ENCODE measurements at places on chromosomes 3 and 15.

DNA sequence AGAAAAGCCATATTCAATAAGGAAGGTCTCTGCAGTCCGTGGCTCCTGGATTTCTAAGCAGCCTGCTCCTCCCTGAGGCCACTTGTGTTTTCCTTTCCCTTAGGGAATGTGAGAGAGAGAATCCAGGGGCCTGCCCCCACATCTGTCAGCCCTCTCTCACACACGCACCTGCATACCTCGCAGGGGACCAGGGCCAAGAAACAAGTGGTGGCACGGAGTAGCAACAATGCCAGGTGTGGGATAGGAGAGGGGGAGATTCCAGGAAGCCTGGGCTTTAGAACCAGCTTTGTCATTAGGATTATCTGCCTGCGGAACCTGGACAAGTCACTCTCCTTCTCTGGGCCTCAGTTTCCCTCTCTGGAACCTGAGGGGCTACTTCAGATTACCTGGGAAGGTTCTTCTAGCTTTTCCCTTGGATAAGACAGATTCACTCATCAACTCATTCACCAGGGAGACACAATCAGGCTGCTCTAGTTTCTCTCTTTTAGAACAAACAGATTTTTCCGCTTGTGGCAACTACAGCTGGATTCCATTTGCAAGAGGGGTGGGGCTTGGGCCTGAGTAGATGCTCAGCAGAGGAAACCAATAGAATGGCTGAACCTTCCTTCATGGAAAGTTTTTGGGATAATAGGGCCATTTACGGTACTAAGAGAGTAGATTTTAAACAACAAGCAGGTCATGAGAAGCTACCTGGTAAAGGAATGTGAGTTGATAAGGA, 19.5 kb downstream of the BCL6 start:
- no peak for DNase-seq

GRCh38 chr3:10855871-10856662, 40.0 kb downstream of the SLC6A11 start:
- DNase-seq = no peak

DNA sequence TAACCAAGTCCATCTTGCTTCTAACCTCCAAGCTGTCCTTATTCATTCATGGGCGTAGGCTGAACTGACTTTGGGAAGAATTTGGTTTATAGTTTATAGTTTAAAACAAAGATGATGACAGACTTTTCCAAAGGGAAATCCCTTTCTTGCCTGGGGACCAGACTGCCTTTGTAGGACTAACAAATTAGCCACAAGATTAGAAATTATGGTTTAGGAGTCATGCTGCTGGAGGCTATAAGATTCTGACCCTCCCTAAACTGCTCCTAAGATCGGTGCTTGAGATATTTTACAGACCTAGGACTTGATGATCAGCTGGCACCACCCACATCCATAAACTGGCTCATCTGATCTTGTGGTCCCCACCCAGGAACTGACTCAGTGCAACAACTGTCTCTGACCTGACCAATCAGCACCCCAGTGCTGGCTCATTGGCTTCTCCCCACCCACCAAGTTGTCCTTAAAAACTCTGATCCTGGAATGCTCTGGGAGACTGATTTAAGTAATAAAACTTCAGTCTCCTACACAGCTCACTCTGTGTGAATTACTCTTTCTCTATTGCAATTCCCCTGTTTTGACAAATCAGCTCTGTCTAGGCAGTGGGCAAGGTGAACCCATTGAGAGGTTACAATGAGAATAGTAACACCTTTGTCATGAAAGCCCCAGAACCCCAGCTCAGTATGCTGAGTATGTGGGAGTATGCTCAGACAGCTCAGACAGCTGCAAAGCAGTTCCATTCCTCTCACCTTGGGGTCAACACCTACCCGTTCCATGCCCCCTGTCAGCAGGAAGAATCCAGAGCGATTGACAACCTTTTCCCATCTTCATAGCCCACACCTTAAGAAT, 51.6 kb upstream of the C15orf39 start:
- DNase-seq = no peak

DNA sequence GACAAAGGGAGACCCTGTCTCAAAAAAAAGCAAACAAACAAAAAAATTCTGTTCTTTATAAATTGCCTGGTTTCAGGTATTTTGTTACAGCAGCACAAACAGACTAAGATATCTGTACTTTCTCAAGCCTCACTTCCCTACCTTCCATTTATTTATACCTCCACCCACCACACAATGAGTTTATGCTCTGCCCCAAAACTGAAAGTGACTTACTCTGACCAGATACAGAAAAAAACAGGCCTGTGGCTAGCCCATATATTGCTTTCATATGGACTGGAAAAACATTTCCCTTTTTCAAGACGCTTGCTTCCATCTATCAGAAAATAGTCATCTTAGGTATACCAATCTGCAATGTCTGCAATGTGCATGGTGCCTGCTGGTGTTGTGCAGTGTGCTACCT, 8.7 kb upstream of the GPD1L start:
- DNase-seq = no peak

DNA sequence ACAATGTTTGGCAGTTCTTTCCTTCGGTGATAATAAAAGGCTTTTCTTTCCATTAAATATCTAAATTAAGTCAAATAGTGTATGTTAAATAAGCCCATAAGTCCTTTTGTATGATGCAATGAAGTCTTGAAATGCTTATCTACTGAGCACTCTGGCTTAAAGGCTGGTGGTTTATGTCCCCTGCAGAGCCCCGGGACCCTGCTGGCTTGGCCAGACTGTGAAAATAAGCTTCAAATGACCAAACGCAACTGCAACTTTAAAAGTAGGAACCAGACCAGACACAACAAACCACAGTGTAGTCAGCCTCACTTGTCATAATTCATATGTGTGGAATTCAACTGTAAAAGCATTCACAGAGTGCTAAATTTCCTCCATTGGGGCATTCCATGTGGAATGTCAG, 72.5 kb downstream of the FOXP1 start:
- no peak for DNase-seq

DNA sequence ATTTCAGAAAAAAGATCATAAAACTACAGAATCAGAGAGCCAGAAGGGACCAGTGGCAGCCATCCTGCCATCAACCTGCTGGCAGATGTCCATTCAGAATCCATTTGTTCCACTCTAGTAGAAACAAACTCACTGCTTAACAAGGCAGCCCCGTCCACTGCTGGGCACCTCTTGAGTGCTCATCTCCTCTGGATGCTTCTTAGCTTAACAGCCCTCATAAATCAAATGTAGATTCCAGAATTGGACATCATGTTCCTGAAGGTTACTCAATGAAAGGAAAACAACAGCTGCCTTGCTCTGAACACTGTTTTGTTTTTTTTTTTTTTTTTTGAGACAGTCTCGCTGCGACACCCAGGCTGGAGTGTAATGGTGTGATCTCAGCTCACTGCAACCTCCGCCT, 37.3 kb downstream of the ABCC5 start:
- no peak for DNase-seq

DNA sequence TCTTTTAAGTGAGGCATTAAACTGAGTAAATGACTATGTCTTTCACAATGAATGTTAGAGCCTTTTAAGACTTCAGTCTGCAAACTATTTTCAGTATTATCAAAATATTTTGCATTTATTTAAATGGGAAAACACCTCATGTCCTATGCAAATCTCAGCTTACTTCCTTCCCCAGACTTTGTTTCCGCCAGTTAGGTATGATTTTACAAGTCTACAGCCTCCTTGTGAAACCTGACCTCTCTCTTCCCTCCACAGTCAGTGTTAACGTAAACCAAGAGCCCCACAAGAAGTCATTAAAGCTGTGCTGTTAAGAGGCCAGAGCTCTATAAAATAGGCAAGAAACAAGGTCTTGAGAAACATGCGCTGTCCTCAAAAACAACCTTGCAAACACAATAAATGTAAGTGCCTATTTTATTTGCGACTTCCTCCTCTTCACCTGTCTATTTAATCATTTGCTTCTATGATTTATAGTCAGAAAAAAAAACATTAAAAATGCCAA, 48.3 kb downstream of the PRTG start:
- DNase-seq = no peak

DNA sequence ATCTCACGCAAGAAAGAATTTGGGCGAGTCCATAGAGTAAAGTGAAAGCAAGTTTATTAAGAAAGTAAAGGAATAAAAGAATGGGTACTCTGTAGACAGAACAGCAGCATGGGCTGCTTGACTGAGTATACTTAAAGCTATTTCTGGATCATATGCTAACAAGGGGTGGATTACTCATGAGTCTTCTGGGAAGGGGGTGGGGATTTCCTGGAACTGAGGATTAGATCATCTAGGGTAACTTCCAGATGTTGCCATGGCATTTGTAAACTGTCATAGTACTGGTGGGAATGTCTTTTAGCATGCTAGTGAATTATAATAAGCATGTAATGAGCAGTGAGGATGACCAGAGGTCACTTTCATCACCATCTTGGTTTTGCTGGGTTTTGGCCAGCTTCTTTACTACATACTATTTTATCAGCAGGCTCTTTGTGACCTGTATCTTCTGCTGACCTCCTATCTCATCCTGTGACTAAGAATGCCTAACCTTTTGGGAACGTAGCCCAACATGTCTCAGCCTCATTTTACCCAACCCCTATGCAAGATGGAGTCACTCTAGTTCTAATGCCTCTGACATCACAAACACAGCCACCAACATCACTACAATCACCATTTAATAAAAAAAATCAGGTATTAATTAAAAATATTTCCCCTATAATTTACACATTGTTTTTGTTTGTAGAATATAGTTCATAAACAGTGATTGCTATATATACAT, 890.7 kb upstream of the EPHA6 start:
- DNase-seq = no peak

DNA sequence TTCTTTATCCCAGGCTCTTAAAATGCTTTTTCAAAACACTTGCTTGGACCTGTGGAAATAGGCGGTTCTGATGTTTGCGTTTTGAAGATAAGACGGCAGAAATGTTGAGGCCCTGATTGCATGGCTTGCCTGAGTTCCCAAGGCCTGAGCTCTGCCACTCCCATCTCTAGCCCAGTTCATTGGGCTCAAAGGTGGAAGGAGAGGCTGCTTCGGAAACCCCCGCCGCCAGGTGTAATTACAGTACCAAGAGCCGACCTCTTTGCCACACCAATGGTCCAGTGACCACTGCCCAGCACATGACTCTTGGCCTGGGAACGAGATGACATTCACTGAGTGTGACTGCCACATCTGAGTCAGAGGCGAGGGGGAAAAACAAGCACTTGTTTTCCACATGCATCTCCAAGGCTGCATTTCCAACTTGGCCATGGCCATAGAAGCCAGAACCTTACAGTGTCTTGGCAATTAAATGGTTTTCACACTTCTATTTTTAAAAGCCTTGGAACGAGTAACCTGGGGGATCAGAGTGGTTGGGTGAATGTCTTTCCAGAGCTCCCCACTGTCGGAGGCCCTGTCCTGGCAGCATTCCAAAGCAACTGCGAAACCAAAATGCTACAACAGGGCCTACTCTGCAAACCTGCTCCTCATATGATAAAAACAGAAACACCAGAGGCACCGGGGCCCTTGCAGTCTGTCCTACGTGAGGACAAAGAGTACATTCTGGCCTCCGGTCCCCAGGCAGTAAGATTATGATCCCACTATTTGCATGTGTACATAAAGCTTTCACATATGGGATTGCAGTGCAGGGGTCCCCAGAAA, 63.8 kb upstream of the CGNL1 start:
- DNase-seq = no peak

- peak; percentile 46 for DNase-seq
These were observed 1.1 kb upstream of the FGF7 start for GRCh38 chr15:49421991-49422390.

DNA sequence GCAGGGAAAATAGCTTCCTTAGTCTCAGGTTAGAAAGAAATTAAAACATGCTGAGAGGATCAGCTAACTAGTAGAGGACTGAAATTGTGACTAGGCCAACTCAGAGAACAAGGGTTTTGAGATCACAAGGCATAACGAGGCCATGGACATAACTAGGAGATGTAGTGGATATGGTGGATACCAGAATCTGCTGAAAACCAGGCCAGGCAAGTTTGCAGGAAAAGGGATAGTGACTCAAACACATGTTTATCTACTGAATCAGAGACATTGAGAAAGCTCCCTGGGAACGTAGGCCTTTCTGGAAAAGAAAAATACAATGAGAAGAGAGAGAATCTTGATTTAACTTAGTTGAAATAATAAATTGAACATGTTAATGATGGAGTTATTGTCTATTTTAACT, 326.5 kb upstream of the GBE1 start:
- DNase-seq = no peak

- DNase-seq = no peak
These were observed 47.7 kb downstream of the FBLN2 start for GRCh38 chr3:13596426-13597205.

- DNase-seq = peak; percentile 11
These were observed 69.3 kb upstream of the RPL35A start for GRCh38 chr3:197880491-197881269.

DNA sequence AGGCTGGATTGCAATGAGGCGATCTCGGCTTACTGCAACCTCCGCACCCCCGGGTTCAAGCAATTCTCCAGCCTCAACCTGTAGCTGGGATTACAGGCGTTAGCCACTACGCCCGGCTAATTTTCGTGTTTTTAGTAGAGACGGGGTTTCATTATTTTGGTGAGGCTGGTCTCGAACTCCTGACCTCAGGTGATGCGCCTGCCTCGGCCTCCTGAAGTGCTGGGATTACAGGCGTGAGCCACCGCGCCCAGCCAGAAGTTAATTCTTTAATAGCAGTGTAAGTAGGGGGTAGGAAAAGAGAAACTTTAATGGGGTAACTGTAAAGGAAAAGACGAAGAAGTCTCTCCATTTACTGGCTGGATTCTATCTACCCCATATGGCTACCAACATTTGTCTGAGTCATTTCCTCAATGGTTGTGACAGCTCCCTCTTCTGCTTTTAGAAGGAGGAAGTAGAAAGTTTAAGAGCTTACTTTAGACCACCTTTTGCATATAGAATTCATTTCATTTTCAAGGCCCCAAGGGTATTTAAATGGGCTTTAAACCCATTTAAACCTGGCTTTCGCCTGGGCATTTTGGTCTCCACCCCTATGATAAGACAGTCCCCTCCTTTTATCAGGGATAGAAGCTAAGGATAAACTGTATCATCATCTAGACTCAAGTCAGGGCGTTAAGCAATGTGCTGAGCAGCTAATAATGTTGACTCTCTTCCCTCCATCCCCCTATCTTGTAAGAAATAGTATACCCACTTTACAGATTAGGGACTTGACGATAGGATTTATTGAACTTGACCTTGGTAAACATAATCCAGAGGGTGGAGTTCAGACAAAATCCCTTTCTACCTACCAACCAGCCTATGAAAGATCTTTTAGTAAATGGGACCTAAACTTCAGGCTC, 1.1 kb upstream of the CDV3 start:
- no peak for DNase-seq

- DNase-seq = no peak
These were observed 230.3 kb downstream of the FGF12 start for GRCh38 chr3:192496905-192497587.

DNA sequence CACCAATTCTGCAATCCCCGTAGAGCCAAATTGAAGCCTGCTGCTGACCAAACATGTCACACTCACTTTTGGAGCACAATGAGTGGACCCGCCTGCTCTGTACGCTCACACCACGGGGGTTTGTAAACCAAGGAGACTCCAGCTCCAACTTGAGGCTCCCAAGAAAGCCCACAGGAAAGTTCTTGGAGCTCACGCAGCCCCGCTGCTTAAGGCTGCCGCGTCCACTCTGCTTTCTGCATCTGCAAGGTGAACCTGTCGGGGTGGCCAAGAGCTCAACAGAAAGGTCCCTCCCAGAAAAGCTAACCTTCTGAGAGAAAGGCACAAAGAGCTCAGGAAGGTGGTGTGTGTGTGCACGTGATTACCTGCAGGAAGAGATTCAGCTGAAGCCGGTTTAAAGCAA, 94.9 kb downstream of the PCSK6 start:
- no peak for DNase-seq

- DNase-seq = no peak
These were observed 800 bp downstream of the EPHA3 start for GRCh38 chr3:89108291-89108550.

Data from hippocampal formation (tissue), 2 donors.